ENCODE measurements at places on chromosomes 11 and 22.

- no peak for DNase-seq
These were observed 45.3 kb upstream of the NECTIN1 start for GRCh38 chr11:119774172-119774763.

GRCh38 chr11:60769273-60769672, 12.6 kb downstream of the MS4A15 start:
- no peak for DNase-seq

DNA sequence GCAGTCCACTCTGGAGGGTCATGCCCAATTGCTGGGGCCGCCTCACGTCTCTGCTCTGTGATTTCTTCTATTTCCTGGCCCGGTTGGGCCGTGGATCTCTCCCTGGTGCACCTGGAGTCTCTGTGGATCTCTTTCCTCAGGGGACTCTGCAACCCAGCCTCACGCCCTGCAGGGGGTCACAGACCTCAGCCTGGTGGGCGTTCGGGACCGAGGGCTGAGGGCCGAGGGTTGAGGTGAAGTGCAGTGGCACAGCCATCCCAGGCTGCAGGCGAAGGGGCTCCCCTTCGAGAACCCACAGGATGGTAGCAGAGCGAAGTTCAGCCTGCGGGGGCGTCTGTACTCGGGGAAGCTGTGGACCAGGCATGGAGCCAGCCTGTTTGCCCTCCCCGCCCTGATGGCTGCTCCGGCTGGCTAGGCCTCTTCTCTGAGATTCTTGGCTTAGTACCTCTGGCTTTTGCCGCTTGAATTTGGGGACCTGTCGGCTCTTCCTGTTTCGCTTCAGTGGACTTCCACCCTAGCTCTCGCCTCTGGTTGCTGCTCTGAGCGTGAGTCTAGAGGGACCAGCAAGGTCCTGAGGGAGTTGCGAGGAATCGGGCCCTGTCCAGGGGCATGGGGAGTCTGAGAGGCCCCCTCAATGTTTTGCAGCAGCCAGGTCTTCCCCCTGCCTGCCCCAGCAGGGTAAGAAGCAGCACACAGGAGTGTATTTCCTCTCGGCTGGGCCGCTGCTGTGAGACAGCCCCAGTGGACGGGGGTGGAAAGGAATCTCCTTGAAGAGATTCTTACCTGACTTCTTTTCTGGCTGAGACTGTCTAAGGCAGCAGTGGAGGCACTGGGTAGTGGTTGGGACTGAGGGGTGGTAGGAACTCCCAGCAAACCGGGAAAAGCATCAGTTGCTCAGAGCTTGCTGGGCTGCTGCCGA, 140.8 kb downstream of the TBC1D22A start:
- DNase-seq = no peak

- DNase-seq = no peak
These were observed 36.3 kb downstream of the PLEKHA7 start for GRCh38 chr11:16977994-16978315.

GRCh38 chr11:67113231-67113721, 5.8 kb upstream of the KDM2A start:
- DNase-seq = no peak

GRCh38 chr11:16154715-16155396, 201.5 kb downstream of the SOX6 start:
- DNase-seq = no peak

- no peak for DNase-seq
These were observed 31.4 kb downstream of the LIMK2 start for GRCh38 chr22:31243339-31244045.

DNA sequence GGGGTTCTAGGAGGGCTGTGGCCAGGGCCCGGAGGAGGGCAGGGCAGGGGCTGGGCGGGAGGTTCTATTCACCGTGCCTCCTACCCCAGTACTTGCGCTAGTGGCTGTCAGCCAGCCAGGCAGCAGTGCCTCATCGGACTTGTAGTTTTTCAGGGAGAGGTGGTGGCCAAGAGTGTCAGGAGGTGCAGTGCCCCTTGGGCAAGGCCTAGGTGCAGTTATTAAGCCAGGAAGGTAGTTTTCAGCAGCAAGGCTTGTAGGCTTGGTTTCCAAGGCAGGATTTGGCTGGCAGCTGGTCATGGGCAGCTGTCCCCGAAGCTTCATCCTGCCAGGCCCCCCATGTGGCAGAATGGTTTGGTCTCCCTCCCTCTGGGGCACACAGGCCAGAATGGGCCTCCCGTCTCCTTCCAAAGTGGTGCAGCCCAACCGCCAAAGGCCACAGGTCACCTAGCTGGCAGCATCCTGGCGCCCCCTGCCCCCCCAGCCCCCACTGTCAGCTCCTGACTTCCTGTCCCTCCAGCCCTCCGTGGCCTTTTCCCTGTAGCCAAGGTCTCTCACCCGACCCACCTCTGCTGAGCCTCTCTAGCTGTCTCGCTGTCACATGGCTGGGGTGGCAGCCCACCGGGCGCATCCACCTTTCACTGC, 8.5 kb downstream of the CCDC88B start:
- peak; percentile 43 for DNase-seq

DNA sequence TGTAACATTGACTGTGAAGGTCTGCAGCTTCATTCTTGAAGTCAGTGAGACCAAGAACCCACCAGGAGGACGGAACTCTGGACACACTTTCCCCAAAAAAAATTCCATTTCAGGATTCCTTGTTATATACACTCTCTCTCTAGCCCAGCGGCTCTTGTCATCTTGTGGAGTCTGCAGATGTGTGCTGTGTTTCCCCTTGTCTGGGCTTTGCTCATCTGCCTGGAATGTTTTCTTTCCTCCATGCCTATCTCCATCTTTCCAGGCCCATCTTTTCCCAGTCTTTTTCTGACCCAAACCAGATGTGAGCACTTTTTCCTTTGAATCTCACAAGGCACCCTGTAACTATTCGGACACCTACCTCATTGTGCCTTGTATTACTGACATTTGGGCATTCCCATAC, 5.1 kb upstream of the DRG1 start:
- no peak for DNase-seq

DNA sequence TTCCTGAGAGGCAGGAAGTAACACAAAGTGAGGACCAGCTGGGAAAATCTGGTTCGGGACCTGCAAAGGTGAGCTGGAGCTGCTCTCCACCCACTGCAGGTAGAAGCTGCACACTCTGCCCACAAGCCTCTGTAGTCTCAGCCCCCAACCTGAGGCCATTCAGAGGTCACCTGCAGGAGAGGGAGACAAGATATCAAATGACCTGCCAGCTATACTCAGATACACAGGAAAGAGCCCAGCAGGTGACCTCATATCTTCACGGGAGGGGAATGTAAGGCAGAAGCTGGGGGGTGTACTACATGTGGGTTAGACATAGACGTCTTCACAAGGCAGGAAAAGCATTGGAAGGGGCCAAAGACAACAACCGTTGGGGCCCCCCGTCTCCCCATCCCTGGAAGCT, 86.1 kb downstream of the APIP start:
- DNase-seq = no peak

DNA sequence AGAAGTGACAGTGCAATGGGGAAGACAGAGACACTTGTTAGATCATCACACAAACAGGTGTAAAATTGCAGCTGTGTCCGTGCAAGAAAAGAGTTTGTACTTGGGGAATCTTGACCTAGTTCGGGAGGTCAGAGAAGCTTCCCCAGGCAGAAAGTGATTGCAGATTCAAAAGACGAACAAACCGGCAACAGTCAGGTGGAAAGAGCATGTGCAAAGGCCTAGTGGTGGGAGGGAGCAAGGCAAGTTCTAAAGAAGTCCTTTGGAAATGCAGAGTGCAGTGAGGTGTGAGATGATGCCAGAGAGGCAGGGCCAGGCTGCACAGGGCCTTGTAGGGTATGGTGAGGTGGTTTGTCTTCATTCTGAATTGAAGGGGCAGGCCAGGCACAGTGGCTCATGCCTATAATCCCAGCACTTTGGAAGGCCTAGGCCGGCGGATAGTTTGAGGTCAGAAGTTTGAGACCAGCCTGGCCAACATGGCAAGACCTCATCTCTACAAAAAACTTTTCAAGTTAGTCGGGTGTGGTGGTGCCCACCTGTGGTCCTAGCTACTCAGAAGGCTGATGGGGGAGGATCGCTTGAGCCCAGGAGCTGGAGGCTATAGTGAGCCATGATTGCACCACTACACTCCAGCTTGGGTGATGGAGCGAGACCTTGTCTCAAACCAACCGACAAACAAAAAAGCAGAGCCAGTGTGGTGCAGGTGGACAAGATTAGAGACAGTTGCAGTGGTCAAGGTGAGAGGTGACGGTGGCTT, 1.9 kb upstream of the ESS2 start:
- DNase-seq = no peak

DNA sequence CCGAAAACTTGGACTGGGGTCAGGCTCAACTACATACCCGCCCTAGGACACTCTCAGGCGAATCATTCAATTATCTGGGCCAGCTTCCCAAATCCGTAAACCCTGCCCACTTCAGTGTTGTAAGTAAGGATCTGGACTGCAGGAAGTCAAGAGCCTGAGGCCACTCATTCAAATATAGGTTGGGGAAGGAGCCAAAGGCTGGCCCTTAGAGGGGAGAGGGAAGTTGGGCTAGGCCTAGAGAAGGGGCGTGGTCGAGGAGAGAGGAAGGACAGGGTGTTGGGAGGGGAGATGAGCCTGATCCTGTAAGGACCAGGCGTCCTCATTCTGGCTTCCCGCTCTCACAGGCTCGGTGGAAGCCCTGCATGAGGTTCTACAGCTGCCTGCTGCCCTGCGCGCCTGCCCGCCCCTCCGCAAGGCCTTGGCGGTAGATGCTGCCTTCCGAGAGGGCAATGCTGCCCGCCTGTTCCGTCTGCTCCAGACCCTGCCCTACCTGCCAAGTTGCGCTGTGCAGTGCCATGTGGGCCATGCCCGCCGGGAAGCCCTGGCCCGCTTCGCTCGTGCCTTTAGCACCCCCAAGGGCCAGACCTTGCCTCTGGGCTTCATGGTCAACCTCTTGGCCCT, 3.0 kb downstream of the SAC3D1 start:
- no peak for DNase-seq

DNA sequence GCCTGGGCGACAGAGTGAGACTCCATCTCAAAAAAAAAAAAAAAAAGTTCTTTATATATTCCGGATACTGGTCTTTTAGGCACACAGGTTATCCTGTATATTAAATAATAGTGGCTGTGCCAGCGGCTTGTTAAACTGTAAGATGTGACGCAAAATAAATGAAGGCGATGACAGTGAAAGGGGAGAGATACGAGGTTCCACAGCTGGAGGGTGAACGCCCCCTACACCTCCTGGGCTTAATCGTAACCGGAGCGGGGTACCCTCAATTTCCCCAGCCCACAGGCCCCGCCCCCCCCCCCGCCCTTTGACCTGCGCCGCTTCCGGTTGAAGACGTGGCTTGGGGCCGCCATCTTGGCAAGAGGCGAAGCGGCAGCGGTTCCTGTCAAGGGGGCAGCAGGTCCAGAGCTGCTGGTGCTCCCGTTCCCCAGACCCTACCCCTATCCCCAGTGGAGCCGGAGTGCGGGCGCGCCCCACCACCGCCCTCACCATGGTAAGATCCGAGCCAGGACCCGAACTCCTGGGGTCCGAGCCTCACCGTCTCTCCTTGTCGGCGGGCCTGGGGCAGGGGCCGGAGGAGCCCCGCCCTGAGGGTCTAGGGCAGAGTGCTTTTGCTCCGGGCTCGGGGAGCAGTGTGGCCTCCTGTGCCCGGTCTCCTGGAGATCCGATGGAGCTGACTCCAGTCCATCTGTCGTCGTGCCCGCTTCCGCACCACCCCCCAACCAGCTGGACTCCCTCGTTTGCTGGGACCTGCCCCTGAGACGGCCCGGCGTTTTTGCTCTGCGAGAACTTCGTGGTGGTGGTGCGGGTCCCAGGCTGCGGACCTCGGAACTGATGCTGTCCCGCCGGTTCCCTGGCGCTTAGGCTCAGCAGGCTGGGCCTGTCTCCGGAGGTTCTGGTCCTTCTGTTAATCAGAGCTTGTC, at the start of gene ARCN1:
Gene ARCN1, plus strand, starts transcription at position 349 of the 920 bp plus-strand sequence. Its CDS starts 139 bp downstream, at position 488.
- DNase-seq = peak; percentile 86

- no peak for DNase-seq
These were observed 36.6 kb upstream of the GRAMD4 start for GRCh38 chr22:46583571-46583970.

- no peak for DNase-seq
These were observed 199.2 kb upstream of the POU2AF2 start for GRCh38 chr11:111046291-111046690.

- DNase-seq = peak; percentile 53
These were observed 737 bp downstream of the RBM4 start for GRCh38 chr11:66639066-66639813.

DNA sequence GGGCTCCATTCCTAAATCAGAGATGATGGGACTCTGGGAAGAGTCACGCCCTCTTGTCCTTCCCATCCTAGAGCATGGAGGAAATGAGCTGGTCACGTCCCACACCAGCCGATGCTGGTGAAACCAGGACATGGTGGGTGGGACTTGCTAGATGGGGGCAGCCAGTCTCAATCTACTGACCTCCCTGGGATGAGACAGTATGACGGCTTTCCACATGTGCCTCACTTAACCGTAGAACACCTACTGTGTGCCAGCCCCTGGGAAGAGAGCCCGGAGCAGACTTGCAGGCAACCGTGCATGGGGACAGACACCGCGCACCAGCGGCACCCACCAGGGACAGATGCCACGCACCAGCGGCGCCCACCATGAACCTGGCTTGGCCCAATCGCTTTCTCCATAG, 3.8 kb downstream of the OSBPL5 start:
- no peak for DNase-seq

DNA sequence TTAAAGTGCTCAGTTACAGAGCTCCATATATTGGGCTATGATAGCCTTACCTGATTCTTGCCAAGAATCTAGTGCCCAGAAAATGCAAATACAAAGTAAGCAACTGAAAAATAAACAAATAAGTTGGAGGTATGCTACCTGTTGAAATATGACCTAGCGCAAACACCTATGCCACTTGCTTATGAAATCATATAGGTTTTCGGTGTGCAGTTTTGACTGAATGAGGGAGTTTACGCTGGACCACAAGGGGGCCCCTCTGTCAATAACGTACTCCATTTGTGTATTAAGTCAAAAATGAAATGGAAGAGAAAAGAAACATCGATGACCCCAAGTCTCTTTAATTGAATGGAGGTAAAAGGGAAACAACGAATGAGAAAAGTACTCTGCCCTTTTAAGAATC, 84.9 kb upstream of the TRIM77 start:
- no peak for DNase-seq

GRCh38 chr11:17786824-17787525, 52.4 kb downstream of the KCNC1 start:
- DNase-seq = no peak
